ENCODE measurements at places on chromosomes 1 and 21.

DNA sequence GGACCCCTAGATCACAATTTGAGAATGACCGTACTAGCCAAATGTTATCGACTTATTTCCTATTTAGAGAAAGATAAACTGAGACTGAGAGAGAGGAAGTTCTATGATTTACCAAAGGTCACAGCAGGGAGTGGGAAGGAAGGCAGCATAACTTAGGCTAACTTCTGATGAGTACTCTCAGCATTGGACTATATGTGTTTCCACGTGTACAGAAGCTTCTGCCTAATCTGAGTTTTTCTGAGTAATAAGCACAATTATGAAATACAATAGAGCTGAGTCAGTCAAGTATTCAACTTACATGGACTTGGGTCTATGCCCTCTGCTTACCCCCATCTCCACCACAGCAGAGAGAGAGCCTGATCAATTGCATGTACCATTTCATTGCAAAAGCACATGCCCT is 88.1 kb upstream of the HIVEP3 start:
- no peaks in the 10 kb centered on the region for H3K36me3 ChIP-seq
- H3K27me3 ChIP-seq = peaks cover 3% of the 10 kb centered on the region
- no peak overlapping the region for H3K4me3 ChIP-seq

DNA sequence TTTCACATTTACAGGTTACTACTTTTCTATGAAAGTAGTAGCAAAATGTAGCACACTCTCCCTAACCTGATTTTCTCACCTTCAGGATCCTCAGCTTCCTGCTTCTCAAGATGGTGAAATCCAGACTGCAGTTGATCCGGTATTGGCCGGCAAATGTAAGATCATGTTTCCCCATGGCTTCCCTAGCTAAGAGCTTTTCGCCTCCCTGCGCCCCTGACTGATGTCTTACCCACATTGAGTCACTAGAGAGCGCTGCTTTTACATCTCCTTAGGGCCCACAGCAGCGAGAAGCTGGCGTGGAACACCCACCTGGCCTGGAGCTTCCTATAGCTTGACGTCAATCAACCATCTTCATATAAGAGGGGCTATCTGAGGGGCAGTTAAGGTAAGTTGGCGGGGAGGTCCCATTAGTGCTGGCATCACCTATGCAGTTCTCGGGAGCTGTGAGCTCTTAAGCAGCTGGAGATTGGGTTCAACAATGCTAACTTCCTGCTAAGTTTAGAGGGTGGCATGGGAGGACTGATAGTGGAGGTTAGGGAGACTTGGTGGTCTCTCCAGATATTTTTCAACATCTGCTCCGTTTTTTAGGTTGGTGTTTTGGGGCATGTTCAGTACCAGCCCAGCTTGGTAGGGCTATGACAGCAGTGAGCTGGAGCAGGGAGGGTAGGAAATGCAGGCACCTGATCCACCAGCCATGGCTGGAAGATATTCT is 5.5 kb downstream of the PTPN7 start:
- H3K4me3 ChIP-seq = no peak overlapping the region
- H3K4me1 ChIP-seq = peaks cover 16% of the 10 kb centered on the region
- no peak for DNase-seq

DNA sequence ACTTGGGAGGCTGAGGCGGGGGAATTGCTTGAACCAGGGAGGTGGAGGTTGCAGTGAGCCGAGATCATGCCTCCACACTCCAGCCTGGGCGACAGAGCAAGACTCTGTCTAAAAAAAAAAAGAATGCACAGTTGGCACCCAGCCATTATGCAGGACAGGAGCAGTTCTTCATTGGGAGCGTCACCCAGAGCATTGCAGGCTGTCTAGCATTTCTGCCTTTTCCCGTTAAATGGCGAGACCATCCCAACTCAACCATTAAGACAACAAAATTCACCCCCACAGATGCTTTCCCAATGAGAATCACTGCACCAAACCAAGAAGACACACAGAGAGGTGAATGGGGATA is 105.8 kb downstream of the EDEM3 start:
- H3K36me3 ChIP-seq = no peaks in the 10 kb centered on the region
- H3K4me1 ChIP-seq = peaks cover 11% of the 10 kb centered on the region
- H3K27me3 ChIP-seq = peaks cover 3% of the 10 kb centered on the region
- no peak overlapping the region for H3K4me3 ChIP-seq
- H3K27ac ChIP-seq = no peak overlapping the region

- DNase-seq = no peak
- no peak overlapping the region for H3K27ac ChIP-seq
- H3K4me3 ChIP-seq = no peak overlapping the region
- H3K36me3 ChIP-seq = peaks cover 7% of the 10 kb centered on the region
- H3K4me1 ChIP-seq = peaks cover 18% of the 10 kb centered on the region
Observed at GRCh38 chr1:245434280-245434679, 279.5 kb downstream of the KIF26B start.

- H3K4me1 ChIP-seq = peaks cover 28% of the 10 kb centered on the region
- no peak overlapping the region for H3K27ac ChIP-seq
- no peaks in the 10 kb centered on the region for H3K27me3 ChIP-seq
- no peak overlapping the region for H3K4me3 ChIP-seq
- no peak for DNase-seq
Observed at GRCh38 chr1:205310976-205311704, 10.4 kb downstream of the NUAK2 start.

- peaks cover 24% of the 10 kb centered on the region for H3K36me3 ChIP-seq
- DNase-seq = no peak
Observed at GRCh38 chr1:108972951-108973350, 9.7 kb upstream of the CLCC1 start.

DNA sequence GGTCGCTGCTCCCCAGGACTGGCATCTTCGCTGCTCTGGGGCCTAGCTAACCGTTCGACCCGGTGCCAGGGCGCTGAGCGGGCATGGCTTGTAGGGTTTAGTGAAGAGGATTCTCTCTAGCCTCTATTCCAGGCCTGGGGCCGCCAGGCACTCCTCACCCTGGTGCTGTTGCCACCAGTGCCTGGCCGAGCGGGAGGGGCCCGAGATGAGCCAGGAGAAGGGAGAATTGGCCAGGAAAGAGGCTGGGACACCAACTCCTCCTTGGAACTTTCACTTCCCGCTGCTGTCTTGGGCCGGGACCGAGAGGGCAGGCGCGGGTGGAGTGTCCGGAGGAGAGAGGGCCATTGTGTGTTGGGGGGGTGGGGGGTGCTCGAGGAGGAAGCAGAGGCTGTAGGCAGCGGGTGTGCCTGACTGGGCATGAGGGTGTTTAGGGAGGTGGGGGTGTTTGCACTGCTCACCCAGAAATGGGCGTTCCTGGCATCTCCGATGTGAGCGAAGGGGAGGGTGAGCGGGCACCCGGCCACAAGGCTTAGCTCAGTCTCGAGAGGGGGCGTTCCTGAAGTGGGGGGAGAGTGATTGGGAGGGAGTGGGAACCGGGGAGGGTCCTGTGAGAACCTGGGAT is 772 bp downstream of the ADAM15 start:
- DNase-seq = no peak
- H3K4me3 ChIP-seq = peak overlapping the region; percentile 62
- H3K36me3 ChIP-seq = peaks cover 2% of the 10 kb centered on the region
- H3K4me1 ChIP-seq = peaks cover 28% of the 10 kb centered on the region

DNA sequence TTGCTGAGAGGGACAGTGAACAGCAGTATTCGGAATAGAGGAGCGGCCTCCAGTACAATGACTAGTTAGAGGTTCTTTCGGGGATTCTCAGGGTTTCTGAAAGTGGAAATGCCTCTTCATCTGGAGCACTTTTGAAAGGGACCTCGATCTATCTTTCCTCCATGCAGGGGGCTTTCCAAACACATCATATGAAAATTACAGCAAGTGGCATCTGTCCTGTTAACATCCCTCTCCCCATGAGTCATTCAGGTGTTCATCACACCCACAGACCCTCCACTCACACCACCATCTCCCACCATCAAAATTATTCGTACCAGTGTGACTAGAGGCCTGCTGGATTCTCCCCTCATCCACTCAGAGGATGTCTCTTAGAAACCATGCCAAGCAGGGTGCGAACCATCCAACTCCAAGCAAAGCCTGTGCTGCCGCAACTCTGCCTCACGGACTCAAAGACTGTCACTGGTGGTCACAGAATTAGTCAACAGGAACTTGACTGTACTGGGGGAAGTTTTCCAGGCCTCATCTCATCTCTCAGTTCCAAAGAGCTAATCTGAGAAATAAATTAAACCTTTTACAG is 211.1 kb downstream of the MRPL39 start:
- H3K27ac ChIP-seq = no peak overlapping the region
- no peaks in the 10 kb centered on the region for H3K4me1 ChIP-seq
- H3K36me3 ChIP-seq = no peaks in the 10 kb centered on the region
- no peaks in the 10 kb centered on the region for H3K27me3 ChIP-seq

DNA sequence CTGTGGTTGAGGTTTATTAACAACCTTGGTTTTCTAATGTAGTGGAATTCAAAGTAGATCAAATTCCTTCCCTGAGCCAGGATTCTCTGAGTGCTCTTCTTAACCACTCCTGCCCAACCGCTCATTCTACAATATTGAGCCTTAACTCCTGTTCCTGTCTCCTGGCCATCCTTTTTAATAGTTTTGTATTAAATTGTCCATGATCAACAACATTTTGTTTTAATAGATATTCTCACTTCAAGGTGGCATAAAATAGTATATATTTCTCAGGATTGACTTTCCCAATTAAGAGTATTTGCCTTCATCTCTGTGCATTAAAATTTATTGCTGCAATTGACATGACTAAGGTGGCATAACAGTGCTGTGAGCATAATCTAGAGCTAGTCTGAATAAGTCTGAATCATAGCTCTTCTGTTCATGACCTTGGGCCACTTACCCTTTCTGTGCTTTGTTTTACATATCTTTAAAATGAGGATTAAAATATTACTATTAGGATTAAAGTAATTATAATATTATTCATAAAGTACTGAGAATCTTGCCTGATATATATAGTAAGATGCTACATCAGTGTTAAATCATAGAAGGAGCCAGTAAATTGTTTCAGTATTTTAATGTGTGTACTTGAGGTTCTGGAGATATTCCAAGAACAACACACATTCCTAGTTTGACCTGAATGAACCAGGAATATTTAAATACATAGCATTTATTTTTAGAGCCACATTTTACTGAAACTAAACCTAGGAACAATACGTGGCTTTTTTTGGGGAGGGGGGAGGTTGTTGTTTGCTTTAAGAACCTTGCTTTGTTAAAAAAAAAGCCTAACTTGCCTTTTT is 76.4 kb downstream of the ADGRL2 start:
- no peak for DNase-seq
- H3K27me3 ChIP-seq = no peaks in the 10 kb centered on the region
- peak overlapping the region; percentile 64 for H3K27ac ChIP-seq
- H3K4me1 ChIP-seq = peaks cover 73% of the 10 kb centered on the region

DNA sequence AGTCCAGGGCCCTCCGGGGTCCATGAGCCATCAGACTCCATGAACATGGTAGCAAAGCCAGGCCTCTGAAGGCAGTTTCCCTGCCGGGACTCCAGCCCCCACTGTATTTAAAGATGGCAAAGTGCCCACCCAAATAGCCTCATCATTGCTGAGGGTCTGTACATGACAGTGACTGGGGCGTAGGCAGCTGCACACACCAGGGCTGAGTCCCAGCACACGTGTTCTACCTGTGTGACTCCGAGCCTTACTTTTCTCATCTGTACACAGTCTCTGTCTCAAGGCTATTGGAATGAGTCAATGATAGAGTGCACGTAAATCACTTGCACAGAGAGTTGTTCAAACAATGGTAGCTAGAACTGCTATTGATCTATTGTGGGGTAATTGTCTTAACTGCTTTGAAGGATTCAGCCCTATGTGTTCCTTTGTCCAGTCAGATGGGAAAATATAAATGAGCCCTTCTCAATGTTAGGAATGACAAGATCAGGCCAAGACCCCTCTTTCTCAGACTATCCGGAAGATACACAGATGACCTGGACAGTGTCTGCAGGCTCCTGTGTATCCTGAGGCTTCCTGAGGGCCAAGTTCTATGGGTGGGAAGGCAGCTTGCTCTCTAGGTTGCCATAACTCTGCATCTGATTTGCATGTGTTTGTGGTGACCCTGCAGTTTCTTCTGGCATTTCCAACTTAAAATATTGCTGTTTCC is 48.9 kb downstream of the RASSF5 start:
- H3K4me1 ChIP-seq = peaks cover 47% of the 10 kb centered on the region
- no peak for DNase-seq
- peak overlapping the region; percentile 58 for H3K4me3 ChIP-seq

- peak overlapping the region; percentile 79 for H3K27ac ChIP-seq
- no peaks in the 10 kb centered on the region for H3K27me3 ChIP-seq
- DNase-seq = no peak
- peaks cover 21% of the 10 kb centered on the region for H3K4me1 ChIP-seq
Observed at GRCh38 chr1:109502364-109502851, 7.1 kb downstream of the AMIGO1 start.

DNA sequence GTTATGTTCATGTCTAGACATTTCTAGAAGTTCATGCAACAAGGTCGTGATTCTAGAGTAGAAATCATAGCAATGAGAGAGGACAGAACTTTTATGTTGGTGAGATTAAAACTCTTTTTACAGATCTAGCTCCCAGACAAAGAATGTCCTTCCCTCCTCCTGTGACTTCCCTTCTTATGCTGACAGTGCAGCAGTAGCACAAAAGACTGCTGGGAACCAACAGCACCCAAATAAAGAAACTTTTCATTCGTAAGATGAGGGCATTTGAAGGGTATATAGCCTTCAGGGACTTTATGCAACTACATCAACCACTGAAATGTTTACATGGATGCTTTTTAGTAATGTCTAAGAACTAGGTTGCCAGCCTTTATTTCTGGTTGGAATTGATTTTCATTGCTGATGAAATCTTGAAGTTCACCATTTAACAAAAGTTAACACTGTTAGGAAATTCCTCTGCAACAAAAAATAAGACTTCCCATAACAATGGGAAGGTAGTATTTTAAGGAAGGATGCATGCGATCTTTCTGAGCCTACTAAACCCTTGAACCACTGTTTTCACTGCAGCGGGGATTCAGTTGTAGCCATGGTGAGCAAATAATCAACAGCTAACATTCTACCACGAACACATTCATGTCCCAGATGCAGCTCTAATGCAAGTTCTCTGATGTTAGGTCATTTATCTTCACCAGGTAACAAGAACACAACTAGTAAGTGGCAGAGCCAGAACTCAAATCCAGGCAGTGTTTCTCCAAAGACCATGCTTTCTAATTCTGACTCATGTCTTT is 672.8 kb downstream of the PTPRC start:
- H3K36me3 ChIP-seq = no peaks in the 10 kb centered on the region
- no peak overlapping the region for H3K4me3 ChIP-seq
- H3K27me3 ChIP-seq = no peaks in the 10 kb centered on the region
- H3K4me1 ChIP-seq = no peaks in the 10 kb centered on the region
- no peak for DNase-seq

DNA sequence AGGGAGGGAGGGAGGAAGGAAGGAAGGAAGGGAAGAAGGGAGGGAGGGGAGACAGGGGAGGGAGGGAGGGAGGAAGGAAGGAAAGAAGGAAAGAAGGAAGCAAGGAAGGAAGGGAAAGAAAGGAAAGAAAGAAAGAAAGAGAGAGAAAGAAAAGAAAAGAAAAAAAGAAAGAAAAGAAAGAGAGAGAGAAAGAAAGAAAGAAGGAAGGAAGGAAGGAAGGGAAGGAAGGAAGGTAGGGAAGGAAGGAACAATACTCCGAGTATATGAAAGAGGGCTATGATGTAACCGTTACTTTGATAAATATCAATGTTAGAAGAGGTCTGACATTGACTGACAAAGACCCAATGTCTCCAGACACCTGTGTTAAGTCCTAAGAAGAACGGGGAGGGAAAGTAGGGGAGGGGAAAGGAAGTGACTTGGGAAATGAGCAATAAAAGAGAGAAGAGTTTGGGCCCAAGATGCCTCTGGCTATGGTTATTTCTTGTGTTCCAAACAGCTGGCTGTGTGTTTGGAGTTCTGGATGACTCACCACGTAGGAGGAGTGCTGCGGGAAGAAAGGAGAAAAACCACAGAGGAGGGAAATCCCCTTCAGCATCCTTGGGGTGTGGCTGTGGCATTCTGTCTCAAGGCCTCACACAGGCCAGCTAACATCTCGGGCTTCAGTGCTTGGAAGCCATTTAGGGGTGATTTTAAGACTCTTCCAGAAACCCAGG is 37.0 kb upstream of the RXRG start:
- H3K27ac ChIP-seq = no peak overlapping the region
- H3K4me3 ChIP-seq = no peak overlapping the region
- no peaks in the 10 kb centered on the region for H3K36me3 ChIP-seq
- H3K4me1 ChIP-seq = peaks cover 4% of the 10 kb centered on the region
- no peaks in the 10 kb centered on the region for H3K27me3 ChIP-seq
